NCI-H2081 treated with DMSO at 0.1 percent for 48 hours (cell line): ENCODE measurements at places on chromosomes 7 and 10.

DNA sequence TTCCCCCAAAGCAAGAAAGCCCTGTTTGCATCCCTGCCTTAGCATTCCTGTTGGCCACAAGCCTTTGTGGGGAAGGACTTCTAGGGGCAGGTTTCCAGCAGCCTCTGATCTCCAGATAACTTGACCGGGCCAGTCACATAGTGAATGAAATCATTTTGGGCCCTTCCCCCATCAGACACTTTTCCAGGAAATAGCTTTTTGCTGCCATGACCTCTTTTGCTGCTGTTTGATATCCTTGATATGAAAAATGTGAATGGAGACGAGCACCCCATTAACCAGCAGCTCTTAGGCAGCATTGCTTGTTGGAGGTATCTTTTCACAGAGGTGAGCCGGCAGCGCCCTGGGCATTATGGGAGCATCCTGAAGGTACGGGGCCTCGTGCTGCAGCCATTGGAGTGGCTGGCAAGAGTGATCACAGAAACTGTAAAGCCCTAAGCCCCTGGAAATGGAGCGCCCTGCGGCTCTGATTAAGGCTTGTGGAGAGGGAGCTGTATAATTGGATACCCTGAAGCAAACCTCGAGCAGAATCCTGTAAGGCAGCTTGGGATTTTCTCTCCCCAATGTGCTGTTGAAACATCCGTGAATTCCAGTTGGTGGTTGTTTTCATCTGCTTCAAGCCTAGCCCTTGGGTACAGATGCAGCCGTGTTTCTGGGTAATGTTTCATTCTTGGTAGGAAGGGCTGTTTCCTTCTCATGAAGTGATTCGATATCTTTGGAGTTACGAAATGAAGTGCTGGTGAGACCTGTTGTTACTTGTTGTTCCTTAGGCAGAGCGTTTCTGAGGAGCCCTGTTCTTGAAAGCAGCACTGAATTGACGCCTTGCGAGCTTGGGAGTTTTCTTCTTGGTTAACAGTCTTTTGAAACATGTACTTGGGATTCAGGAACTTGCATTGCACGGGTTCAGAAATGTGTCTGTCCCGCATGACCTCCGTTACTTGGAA is 179.0 kb downstream of the PTEN start:
- DNase-seq = no peak

DNA sequence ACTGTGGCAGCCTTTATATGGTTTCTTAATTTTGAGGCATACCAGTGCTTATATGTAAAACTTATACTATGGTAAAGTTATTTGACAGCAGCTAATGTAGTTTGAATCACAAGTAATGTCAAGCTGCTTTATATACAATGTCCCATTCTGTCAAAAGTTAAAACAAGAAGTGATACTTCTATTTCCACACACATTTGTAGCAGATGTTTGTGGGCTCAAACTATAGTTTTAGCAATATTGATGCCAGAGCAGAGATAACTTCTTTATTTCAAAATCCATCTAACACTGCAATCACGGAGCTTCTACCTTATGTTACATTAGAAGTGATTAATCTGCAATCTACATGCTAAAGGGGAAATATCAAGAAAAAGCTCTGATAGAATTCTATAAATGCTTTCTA is 149.6 kb downstream of the ADK start:
- no peak for DNase-seq

GRCh38 chr10:92575961-92576360 is 2.1 kb upstream of the IDE start:
- no peak for DNase-seq

- DNase-seq = no peak
These were observed 67.7 kb downstream of the BRAF start for GRCh38 chr7:140857048-140857447.

- no peak for DNase-seq
These were observed 110.5 kb upstream of the MAGI2 start for GRCh38 chr7:79563821-79564522.
